ENCODE measurements at places on chromosomes 5 and 9.

GRCh38 chr5:37668524-37669047, 171.3 kb downstream of the GDNF start:
- DNase-seq, result no peak

DNA sequence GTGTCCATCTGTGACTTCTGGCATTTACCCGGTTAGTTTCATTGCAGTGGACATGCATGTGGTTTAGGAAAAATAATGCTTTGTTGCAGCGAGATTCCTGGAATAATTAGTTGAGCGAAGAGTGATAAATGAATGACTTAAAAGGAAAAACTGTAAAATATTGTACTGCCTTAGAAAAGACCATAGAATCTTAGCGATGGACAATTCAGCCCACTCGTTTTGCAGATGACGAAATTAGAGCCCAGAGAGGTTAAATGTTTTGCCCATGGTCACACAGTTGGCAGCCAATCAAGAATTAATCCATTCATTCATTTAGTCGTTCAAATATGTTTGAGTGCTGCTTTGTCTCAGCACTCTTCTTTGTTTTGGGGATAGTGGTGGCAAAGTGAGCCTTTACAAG, 107.9 kb downstream of the ARHGAP26 start:
- DNase-seq, result no peak

GRCh38 chr9:123339666-123340510, 16.1 kb upstream of the CRB2 start:
- DNase-seq, result no peak

DNA sequence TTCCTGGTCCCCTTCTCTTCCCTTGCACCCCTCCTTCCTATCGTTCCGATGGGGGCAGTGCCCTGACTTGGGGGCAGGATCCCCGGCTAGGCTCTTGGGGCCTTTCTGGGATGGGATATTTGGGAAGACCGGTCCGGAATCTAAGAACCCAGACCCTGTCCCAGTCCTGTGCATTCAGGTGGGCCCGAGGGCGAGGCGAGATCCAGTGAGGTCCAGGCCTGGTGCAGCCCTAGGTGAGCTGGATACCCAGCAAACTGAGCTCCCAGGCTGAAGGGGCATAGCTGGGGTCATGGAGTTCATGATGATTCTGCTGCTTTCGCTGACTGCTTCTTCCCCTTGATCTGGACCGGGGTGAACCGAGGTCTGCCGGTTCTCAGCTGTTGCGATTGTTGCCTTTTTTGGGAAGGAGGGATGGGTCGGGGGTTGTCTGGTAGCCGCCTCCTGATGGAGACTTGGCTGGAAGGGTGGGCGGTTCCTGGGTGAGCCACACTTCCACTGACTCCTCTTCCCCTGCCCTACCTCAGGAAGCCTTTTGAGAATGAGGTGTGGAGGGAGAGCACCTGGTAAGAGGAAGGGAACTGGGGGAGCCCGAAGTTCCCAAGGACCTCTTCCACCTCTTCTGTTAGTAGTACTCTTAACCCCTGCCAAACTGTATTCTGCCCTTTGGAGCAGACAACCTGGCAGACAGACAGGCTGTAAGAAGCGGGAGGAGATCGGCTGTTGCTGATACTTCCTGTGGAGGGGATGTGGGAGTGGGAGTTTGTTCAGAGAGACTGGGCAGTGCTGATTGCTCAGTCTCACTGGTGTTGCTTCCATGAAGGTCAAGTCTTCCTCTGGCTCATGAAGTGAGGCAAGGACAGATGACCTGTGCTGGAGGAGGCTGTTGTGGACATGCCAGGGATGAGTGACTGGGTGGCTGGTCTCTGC, 1.0 kb downstream of the LRRC8A start:
- DNase-seq, result no peak

DNA sequence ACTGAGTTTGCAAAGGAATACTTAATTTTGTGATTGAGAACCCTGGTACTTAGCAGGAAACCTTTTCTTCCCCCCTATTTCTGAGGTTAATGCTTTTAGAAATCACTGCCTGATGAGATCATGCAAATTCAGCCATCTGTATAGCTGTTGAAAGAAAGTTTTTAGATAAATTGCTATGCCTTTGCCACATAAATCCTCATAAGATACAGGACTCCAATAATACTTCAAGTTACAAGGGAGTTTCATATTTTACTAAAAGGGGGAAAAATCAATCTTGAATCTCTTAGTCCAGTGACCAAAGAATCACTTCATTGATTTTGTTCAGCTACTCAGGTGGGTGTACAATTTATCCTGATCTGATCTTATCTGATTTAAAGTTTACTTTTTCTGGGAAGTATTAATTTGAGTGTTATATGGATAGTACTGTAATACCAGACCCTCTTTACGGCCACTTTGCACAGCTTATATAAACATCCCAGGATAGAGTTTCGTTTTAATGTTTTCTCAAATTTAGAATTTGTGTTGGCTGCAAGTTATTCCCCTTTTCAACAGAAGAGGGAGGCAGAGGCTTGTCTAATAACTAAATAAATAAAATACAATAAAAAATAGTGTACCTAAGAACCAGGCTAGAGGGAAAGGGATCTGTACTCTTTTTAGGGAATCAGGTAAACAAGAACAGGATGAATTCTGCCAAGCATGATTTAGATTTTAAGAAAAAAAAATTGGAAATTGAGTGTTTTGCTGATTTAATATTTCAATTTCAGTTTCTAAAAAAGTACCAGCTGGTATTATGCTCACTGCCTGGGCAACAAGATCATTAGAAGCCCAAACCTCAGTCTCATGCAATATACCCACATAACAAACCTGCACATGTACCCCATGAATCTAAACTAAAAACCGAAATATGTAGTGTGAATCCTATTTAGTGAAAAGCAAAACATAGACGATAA, 69.1 kb downstream of the PSAT1 start:
- no peak for DNase-seq

All from GM10248 (cell line).